Caudate nucleus (tissue), 63 donors: ENCODE measurements at places on chromosomes 2 and 18.

DNA sequence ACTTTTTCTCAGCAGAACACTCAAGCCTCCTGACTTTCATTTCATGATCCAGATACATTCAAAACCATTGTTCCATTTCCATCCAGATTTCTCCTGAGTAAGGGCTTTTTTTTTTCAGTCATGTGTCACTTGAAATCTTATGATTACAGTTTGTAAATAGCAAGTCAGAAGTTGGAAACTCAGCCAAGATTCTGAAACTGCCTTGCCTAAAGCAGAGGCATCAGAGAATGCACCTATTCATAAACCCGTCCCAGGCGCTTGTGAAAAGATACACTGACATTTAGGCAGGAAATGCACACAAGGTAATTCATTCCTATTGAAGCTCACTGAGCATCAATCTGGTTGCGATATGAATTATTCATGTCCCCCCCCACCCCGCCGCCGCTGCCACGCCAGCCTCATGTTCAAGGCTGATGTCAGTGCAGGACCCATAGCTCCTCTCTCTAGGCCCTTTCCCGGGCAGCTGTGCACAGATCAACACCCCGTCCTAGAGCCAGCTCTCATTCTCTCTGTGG lies 30.4 kb upstream of the MGAT4A start:
- DNase-seq = no peak

DNA sequence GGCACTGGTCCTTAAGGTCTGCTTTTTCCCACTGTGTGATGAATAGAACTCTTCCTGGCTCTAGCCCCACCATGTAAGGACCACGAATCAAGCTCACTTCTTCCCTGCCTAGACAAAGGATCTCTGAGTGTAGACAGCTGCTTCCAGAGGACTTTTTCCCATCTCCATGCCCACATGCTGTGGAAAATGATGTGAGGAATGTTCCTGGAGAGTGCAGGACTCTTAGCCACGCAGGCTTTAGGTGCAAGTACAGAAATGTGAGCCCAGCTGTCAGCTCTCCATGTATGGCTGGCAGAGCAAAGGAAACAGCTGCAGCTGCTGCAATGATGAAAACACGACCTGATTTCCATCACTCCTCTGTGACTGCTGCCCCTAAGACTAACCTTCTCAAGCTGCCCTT lies 35.5 kb downstream of the NXPH2 start:
- no peak for DNase-seq

- no peak for DNase-seq
Observed at GRCh38 chr18:43876748-43877147, 599.5 kb upstream of the SYT4 start.

DNA sequence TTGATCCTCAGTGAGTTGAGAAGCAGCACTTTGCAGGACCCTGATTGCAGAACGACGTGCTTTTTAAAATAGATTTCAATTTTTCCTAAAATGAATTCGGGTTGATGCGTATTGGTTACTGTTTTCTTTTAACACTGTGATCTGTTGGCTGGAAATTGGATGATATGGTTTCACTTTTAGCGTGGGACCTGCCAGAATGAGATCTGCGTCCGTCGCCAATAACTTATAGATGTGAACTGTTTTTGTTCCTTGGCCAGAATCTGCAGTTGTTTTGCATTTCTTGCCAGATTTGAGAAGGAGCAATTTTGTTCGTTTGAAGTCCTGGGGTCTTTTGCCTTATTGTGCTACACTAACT lies 703 bp downstream of the UGGT1 start:
- DNase-seq = no peak

- no peak for DNase-seq
Observed at GRCh38 chr2:136215908-136216472, 98.0 kb upstream of the CXCR4 start.

GRCh38 chr2:32960647-32961403 lies 14.1 kb downstream of the LTBP1 start:
- no peak for DNase-seq

GRCh38 chr18:58536534-58537271 lies 92.2 kb downstream of the ALPK2 start:
- no peak for DNase-seq

- no peak for DNase-seq
Observed at GRCh38 chr2:17122887-17123501, 395.2 kb downstream of the RAD51AP2 start.

DNA sequence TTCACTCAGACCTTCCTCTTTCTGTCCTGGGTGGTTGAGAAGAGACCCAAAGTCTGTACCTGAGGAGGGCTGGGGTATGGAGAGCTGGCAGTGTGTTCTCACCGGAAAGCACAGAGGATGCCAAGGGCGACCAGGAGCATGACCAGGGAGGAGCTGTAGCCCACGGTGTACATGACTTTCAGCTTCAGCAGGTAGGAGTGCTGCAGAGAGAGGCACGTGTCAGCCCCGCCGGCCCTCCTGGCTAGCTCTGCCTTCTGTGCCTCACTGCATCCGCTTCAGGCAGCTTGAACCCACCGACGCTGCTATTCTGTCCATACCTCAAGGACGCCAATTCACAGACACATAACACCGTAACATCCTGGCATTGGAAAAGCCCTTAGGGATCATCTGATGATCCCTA lies 34.0 kb downstream of the TMEM37 start:
- DNase-seq = no peak
